AG10803 (cell line): ENCODE measurements at places on chromosomes 3 and 15.

- DNase-seq = no peak
Measured at GRCh38 chr15:86540840-86541467, 461.3 kb downstream of the AGBL1 start.

GRCh38 chr3:138950006-138950644 is 3.1 kb downstream of the FOXL2NB start:
- DNase-seq = no peak

- DNase-seq = no peak
Measured at GRCh38 chr15:59797756-59798604, 108.9 kb upstream of the BNIP2 start.

DNA sequence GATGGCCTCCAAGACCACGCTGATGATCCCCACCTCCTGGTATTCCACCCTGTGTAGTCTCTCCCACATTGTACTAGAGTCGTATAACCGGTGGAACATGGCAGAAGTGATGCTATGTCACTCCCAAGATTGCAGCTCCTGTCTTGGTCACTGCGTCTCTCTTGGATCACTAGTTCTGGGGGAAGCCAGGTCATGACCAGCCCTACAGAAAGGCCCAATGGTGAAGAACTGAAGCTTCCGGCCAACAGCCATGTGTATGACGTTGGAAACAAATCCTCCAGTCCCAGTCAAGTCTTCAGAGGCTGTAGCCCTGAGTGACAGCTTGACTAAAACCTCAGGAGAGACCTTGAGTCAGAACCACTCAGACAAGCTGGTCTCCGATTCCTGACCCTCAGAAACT is 61.9 kb upstream of the FNDC3B start:
- no peak for DNase-seq

DNA sequence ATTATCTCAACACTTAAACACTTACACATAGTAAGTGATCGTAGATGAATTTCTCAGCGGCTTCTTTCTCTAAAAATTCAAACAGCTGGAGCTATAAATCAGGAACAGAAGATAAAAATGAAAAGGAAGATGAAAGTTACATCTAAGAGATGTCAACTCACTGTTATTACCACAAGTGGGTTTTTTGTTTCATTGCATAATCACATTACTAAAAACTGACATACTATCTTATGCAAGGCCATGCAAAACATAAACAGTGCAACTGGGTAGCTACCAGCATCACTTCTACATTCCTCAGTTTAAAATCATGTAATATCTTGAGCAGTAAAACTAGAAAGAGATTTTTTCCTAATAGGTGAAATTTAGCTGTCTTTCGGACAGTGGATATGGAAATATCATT is 14.9 kb downstream of the MINDY4B start:
- peak; percentile 60 for DNase-seq

GRCh38 chr3:96813820-96814650 is at the start of gene EPHA6:
EPHA6 (plus strand) TSS chr3:96814594.
- peak; percentile 35 for DNase-seq

GRCh38 chr3:8575364-8576104 is 69.1 kb downstream of the SSUH2 start:
- DNase-seq = no peak

DNA sequence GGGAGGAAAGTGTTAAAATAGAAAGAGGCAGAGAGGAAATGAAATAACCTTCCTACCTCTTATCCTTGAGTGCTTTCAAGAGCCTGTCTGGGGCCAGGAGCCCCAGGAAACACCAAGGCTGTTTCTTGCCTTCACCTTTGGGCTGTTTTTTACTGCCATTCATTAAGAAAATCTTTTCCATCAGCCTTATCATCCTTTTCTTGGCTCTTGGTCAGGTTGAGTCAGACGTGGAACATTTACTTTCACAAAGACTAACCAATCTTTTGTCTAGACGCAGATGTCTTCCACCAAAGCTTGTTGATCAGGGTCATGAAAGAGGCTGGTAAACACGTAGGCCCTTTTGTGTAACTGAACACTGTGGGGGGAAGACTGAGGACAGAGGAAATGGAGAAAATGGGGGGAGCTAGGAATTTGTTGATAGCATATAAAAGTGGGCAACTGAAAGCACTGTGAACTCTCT is 151.0 kb upstream of the THBS1 start:
- peak; percentile 91 for DNase-seq

GRCh38 chr3:74302281-74302680 is 312.2 kb downstream of the CNTN3 start:
- DNase-seq = no peak

- no peak for DNase-seq
Measured at GRCh38 chr15:27101982-27102381, 131.0 kb downstream of the GABRG3 start.

- peak; percentile 54 for DNase-seq
Measured at GRCh38 chr3:62665627-62666437, 209.4 kb downstream of the CADPS start.

- DNase-seq = no peak
Measured at GRCh38 chr3:53705024-53705745, 141.0 kb downstream of the CHDH start.

DNA sequence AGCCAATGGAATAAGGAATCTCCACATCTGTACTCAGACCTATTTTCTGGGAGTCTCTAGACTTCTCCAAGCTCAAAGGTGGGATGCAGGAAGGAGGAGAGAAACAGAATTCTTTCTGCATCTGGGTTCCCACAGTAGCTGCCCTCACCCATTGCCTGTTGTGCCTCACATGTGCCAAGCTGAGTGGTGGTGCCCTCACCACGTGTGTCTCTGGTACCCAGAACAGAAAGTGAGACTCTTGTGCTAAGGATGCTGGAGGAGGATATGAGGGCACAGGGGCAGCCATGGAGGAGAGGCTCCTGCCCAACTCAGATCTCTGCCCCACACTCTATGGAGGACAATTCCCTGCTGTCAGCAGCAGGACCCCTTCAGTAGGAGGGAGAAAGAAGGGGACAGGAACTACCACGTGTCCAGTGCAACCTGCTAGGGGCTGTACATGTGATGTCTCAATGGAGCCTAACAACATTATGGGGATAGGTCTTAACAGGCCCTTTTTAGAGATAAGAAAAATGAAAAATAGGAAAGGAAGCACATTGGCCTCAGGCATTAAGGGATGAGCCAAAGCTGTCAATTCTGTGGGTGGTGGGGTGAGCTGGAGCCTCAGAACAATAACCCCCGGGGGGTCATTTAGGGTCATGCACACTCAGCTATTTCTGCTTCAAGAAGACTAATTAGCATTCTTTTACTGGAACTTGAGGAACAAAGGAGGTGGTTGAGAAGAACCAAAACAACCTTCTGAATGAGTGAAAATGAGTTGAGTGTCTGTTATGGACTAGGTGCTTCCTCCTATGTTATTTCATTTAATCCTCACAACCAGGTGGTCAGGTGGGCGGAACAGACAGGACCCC is 16.3 kb upstream of the NOX5 start:
- no peak for DNase-seq

GRCh38 chr15:39830166-39830565 is 47.5 kb upstream of the FSIP1 start:
- DNase-seq = no peak

GRCh38 chr3:17782751-17783150 is 40.3 kb upstream of the TBC1D5 start:
- no peak for DNase-seq

- peak; percentile 28 for DNase-seq
Measured at GRCh38 chr3:130395916-130396315, 50.4 kb downstream of the COL6A5 start.

GRCh38 chr15:57504599-57504940 is 87.1 kb upstream of the MYZAP start:
- no peak for DNase-seq
